ENCODE measurements at places on chromosomes 3 and 15.
A peak's percentile ranks its signal among the peaks of the same experiment; 100 is the strongest.

DNA sequence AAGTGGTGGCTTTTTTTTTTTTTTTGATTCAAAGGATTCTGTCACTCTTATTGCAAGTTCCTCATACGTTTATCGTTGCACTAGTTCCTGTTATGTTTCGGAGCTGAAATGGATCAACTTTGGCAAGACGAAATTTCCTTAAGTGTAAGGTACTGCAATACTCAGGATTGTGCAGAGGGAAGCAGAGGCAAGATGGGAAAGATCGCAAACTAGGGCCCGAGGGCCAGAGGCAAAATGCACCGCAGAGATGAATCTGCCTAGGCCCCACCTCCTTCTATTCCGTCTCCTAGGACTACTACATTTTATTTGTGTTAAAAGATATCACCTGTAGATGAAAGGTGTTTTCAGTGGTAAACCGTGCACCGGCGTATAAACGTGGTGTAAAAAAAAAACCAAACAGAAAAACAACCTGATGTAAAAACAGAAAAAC is 331 bp downstream of the RNU6-1 start:
- DNase-seq, result no peak

DNA sequence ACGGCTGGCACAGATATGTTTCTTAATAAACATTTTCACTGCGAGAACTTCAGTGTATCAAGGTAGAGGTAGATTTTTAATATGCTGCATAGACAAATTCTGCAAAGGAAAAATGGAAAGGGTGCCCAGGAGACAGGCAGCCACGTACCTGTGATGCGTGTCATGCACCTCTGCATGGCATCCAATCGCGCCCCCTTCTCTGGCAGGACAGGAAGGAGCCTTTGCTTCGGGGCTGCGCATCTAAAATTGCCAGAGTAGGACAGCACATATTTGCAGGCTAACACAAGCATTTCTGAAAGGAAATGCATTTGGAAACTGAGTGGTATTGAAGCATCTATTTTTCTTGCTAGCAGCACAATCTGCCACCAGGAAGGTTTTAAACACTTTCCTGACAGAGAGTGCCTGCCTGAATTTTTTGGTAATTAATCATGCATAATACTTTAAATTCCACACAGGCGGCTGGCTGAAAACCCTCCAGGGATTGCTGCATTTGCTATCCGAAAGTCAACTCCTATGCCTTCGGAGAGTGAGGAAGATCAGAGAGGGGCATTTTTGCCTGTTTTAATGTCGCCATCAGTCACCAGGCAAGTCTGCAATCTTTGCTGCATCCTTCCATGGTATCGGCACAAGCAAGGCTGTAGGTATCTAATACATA is 165.1 kb upstream of the ATP10A start:
- DNase-seq, result no peak

- DNase-seq, result no peak
These were observed 59.1 kb upstream of the CA12 start for GRCh38 chr15:63440756-63441155.

DNA sequence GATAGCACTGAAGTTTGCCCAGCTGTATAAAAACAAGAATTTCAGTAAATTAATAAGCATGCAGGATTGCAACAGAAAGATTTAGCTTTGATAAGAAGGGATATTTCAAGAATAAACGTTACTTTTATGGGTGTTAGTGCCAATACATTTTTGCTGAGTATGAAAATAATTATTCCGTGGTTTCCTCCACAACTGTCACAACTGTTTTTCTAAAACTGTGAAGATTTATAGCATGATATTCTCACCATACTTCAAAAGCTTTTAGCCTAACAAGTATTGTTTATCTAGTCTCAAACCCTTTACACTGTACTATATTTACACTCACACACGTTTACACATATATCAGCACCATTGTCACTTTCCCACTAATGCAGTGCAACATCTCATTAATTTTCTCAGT is 200.5 kb downstream of the TPRG1 start:
- DNase-seq, result no peak

DNA sequence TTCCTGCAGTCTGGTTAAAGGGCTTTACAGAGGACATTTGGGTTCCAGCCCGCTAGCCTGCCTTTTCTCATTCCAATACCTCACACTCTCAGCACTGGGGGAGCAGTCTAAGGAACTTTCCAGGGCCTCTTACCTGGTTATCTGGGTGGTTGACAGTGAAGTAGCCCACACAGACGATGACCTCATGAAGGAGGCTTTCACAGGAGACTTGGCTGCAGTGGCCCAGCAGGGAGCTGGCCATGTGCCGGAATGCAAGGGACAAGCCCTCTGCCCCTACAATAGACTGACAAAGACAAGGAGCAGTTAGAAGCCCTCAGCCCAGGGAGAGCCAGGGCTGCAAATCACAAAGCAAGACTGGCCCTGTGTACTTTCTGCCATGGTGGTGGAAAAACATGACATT is 39.5 kb downstream of the ISL2 start:
- no peak for DNase-seq

DNA sequence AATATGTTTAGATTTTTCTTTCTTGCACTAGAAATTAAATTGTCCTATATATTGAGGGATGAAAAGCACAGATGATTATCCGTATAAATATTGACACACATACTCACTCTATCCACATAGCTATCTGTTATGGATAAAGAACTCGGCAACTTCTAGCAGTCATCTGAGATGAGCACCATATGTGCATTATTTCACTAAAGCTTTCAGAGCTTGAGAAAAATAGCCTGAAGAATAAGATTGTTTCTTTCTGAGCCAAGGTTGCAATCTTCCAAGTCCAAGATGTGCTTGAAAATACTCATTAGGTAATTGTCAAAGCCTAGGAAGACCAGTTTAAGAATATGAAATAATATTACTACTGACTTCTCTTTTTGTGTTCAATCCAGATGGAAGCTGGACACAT is 40.5 kb downstream of the COL8A1 start:
- DNase-seq, result no peak

DNA sequence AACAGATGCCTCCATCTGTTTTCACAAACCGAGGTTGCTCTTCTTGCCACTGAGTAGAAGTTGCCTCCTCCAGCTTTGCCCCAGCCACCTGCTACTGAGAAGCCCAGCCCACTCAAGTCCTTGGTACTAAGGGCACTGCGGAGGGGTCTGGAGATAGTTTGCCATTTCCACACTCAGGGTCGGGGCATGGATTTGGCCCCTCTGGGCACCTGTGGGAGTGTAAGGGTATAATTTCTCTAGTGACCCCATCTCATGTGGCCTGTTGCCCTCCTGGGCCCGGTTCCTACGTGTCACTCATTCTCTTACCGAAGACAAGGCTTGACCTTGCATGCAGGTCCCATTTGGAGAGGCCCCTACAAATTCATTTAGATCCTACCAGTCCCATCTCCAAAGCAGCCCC is 79.0 kb downstream of the THSD4 start:
- DNase-seq, result no peak

- DNase-seq, result no peak
These were observed 5.4 kb downstream of the IFT122 start for GRCh38 chr3:129445471-129445870.

- no peak for DNase-seq
These were observed 39.9 kb downstream of the PLCH1 start for GRCh38 chr3:155704771-155705559.

- no peak for DNase-seq
These were observed 7.6 kb downstream of the B2M start for GRCh38 chr15:44718927-44719292.

DNA sequence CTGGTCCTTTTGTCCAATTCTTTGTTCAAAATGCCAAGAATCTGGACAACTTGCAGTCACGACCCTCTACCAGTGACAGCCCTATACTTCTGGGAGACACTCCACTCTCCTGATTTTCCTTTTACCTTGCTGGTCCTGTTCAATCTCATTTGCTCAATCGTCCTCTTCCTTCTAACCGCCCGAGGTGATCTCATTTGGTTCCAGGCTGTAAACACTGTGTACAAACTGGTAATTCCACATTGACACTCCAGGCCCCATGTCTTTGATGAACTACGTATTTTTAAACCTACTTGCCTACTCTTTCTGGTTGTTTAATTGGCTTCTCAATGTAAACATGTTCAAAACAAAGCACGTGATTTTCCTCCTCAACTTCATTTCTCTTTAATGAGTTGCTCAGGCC is 23.7 kb upstream of the C3orf49 start:
- DNase-seq, result no peak

DNA sequence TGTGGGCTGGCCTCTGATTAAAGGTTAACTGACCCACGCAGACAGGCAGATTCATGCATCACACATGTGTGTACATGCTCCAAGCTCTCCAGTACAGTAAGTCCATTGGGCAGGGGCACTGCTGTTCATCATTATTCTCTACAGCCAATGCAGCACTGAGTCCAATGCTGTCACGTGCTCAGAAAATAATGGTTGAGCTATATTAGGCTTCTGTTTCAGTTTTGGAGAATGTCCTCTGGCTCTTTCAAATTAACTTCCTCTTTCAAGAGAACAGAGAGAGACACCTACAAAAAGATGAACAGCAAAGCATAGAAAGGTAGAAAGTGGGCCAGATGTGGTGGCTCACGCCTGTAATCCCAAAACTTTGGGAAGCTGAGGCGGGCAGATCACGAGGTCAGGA is 202.6 kb downstream of the MEX3B start:
- no peak for DNase-seq

GRCh38 chr3:71285086-71285485 is 298.4 kb downstream of the FOXP1 start:
- DNase-seq, result no peak

DNA sequence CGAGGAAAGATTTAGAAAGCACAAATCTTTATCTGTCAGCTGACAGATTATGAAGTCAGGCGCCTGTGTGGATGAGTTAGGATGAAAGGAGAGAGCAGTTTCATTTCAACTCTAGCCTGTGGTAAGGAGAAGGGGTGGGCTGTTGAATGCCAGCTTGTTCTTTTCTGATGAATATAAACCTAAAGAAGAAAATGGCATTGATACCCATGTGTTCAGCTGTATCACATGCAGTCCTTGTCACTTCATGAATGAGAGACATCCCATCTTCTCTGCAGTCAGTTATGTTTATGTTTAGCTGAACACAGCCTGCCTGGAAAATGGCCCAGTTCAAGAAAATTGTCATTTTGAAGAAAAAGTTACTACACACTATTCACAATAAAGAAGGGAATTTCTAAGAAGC is 345.7 kb upstream of the RBMS3 start:
- DNase-seq, result no peak

- no peak for DNase-seq
These were observed 22.4 kb downstream of the B3GNT5 start for GRCh38 chr3:183275418-183275817.

GRCh38 chr15:42736178-42736792 is 643 bp downstream of the CDAN1 start:
- DNase-seq, result peak; percentile 66

- DNase-seq, result no peak
These were observed 293.3 kb downstream of the MEX3B start for GRCh38 chr15:81752546-81752942.

DNA sequence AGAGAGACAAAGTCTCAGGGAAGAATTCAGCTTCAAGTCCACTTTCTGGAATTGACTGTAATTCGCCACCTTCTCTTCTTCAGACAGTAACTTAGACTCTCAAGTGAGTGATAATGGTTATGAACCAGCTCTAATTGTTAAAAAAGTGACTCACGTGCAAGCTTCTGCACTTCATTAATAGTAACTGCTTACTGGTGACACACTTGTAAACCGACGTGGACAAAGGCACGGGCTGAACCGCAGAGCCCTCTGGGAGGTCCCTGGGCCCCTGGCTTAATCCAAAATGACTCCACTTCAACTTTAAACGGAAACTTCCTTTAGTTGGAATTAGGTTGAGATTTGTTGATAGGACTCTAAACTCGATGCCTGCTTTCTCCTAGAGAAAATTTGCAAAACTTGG is 17.0 kb downstream of the MUC4 start:
- no peak for DNase-seq

- DNase-seq, result no peak
These were observed 44.2 kb downstream of the ZDHHC3 start for GRCh38 chr3:44931791-44932190.

DNA sequence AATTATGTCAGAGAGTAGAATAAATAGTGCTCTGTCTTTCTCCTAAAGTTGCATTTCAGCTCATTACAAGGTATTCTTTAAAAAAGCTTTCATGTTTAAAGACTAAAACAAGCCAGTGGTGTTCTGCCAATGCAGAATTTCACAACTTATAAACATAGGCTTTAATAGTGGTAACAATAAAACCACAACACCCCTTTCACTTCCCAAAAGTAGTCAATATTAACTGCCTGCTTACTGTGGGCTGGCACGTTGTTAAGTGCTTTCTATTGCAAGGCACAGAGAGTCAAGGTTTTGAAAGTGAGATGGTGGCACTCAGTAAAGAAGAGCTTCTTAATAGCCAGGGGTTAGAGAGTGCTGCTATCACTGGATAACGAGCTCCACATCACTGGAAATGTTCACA is 8.4 kb upstream of the RTP1 start:
- DNase-seq, result no peak

GRCh38 chr3:125110016-125110875 is 54.4 kb upstream of the HEG1 start:
- no peak for DNase-seq

GRCh38 chr15:39369768-39370167 is 211.1 kb upstream of the THBS1 start:
- no peak for DNase-seq

- no peak for DNase-seq
These were observed 45.1 kb downstream of the APH1B start for GRCh38 chr15:63322541-63322940.

- no peak for DNase-seq
These were observed 21.5 kb upstream of the GLCE start for GRCh38 chr15:69138963-69139362.

- no peak for DNase-seq
These were observed 112.8 kb downstream of the LPP start for GRCh38 chr3:188266562-188267274.

DNA sequence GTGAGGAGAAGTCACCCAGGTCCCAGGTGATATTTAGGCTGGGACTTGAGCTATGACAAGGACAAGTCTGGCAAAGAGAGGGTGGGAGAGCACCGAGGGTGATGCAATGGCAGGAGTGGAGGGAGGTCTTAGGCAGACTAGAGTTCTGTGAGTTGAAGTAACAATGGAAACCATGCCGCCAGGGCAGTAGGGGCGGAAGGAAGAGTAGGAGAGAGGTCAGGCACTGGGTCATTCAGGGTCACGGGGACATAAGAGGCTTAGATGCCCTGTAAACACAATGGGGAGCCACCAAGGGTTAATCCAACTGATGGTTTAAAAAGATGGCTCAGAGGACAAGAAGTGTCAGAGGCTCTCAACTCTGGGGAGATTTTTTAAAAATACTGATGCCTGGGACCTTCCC is 199.7 kb upstream of the LRTM1 start:
- DNase-seq, result no peak

DNA sequence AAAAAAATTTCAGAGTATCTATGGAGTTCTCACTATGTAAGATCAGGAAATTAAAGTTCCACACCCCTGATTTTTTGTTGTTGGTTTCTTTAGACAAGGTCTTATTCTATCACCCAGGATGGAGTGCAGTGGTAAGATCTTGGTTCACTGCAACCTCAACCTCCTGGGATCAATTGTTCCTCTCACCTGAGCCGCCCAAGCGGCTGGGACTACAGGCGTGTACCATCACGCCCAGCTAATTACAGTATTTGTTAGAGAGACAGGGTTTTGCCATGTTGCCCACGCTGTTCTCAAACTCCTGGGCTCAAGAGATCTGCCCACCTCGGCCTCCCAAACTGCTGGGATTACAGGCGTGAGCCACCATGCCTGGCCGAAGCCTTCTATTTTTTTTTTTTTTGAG is 12.4 kb downstream of the QRICH1 start:
- no peak for DNase-seq
